ENCODE measurements at places on chromosomes 2 and 18.

DNA sequence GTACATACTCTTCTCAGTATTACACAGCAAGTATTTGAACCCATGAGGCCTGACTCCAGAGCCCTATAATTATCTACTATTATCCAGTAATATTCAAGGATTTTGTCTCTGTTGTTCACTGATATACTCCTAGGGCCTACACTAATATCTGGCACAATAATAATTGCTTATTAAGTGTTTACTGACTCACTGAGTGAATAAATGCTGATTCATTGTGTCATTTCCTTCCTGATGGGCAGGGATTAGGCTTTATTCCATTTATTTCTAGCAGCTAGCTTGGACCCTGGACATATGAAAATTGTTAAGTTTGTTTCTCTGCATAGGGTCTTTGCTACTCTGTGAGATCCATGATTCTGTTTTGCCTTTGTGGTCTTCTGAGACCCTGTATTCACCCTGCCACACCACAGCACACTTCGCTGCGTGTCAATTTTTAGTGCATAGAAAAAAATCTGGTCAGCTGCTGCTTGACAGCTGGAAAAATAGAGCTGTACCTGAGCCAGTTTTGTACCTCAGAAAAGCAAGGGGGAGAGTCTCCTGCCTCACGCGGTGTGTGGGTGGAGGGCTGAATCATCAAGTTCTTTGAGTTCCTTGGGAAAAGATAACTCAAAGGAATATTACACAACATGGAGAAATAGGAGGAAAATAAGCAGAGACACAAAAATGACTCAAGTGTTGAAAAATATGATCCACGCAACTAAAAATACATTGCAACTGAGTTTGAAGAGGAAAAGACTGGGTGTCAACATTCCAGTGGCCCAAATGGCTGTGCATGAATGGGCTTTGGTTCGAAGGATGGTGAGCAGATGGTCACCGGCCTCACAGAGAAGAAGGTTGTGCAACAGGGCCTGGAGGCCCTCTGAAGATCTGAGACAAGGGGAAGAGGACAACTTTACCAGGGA lies 18.9 kb upstream of the DPP4 start:
- no peak for DNase-seq

GRCh38 chr18:4468511-4468910 lies 13.4 kb upstream of the DLGAP1 start:
- DNase-seq: no peak

DNA sequence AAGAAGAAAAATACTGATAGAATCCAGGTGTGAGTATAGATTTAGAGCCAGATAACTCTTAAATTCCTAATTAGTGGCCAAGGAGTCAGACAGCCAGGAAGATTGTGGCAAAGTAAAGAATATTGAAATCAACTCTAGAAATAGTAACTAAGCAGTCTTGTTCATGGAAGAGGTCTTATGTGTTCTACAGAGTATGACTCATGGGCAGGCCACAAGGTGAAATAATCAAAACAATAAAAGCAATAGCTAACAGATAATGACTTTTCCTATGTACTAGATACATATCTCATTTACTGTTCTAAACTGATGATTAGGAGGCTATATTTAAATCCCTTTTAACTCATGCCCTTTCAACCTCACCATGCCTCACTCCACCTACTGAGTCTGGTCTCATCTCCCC lies 227.4 kb upstream of the COL3A1 start:
- no peak for DNase-seq

DNA sequence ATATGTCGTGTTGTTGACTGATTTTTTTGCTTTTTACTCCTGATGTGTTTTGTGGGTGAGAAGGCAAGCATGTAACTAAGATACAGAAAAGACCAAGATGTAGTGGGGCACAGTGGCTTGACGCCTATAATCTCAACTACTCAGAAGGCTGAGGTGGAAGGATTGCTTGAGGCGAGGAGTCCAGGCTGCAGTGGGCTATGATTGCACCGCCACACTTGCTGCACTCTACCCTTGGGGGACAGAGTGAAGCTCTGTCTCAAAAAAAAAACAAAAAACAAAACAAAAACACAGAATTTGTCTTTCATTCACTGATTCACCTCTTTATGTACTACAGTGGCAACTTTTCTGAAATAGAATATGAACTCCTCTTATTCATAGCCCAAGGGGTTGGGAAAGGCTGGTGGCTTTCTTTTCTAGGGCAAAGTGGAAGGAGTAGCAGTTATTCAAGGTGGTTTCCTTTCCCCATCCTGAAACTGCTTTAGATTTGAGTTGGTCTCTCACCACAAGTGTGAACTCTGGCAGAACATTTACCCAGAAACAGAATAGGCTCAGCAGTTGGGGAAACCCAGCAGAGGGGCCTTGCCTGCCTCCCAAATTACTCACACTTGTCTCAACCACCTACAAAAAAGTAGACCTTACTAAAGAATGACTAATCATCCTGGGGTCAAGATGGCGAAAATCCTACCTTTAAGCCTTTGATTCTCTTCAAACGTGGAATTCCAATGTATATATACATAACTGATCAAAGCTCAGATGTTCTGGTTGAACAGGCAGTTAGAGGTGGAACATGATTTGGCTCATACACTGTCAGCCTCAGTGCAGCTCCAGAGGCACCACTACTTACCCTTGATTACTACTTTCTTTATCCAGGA lies 6.5 kb downstream of the TANK start:
- no peak for DNase-seq

GRCh38 chr18:37527395-37527794 lies 38.2 kb downstream of the CELF4 start:
- no peak for DNase-seq

GRCh38 chr2:230869914-230870543 lies 5.3 kb downstream of the ITM2C start:
- no peak for DNase-seq

DNA sequence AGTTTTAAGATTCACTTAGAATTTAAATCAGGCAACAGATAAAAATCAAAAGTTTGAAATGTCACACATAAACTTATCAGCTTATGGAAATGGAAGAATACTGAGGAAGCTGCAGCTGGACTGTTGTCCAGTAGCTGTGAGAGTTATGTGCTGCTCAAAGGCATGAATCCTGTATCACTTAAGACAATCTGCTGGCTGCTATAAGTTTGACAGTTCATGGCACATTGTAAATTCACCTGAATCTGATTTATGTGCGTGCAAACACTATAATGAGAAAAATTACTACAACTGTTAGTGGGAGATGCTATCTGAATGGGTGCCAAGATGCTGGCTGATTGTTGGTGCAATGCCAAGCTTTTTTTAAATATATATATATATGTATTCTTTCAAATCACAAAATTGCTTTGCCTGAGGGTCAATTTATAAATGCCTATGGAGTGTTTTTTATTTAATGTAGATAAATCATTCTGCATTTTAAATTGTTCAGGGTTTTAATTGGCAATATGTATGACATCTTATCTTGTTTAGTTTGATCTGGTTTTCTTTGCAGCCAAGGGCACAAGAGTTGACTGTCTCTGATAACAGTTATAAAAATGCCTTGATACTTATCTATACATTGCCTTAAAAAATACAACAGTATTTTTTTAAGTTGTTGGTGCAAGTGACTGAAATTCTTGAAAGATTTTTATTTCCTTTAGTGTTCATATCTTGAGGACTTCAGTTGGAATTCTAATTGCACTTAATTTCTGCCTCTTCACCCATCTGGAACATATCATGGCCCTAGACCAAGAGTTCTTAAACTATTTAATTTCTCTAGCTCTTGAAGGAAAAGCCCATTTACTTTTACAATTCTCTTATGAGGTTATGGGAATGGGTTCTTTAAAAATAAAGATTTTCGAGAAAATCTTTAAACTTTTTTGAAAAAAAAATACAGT lies 48.7 kb downstream of the CAVIN2 start:
- DNase-seq: no peak

DNA sequence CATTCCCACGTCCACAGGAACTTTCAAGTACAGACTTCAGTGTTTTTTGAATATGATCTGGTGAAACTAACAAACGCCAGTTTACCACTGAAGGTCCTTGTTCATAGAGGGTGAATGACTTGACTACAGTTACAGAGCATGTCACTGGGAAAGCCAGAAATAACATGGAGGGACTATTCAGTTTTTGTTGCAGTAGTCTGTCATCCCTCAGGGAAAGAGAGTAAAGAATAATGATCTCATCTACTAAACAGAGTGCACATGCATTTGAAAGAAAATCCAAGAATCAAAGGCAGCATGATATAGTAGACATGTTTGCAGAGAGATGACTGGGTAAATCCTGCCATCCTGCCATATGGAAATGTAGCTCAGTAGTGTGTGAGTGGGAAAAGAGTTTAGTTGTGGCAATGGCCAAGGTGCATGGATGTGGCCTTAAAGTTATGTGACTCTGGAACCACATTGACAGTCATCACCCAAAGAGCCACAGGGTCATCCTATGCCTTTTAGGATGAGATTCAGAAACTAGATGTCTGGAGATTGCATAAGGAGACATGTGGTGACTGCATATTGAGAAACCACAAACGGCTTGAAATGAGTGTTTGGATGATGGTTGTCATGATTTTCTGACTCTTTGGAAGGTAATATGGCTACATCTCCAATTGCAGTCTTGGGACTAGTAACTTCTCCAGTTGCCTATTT lies 125.3 kb upstream of the ZEB2 start:
- DNase-seq: no peak

- DNase-seq: no peak
These were observed 31.6 kb upstream of the WDR75 start for GRCh38 chr2:189409647-189410046.

- no peak for DNase-seq
These were observed 127.6 kb downstream of the QPCT start for GRCh38 chr2:37471994-37472393.

GRCh38 chr2:236985761-236986339 lies 99.8 kb upstream of the COPS8 start:
- DNase-seq: no peak

DNA sequence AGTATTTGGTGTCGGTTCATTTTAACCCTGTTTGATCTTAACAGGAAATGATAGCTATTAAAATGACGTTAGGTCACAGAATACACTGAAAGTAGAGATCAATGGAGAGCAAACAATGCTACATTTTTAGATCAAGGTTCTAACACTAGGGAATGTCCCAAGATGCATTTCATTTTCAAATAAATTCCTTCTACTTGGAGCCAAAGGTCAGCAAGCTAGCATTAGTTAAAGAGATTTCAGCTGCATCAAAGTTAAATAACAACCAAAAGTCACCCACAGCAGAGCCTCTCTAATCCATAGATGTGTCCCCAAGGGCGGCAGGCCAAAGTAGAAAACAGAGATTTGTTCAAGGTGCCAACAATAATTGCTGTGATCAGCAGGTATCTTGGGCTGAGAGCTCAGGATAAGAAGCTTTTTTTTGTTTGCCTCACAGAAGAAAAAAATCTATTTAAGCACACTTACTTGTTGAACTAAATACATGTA lies 1233.6 kb upstream of the TMEFF2 start:
- no peak for DNase-seq

DNA sequence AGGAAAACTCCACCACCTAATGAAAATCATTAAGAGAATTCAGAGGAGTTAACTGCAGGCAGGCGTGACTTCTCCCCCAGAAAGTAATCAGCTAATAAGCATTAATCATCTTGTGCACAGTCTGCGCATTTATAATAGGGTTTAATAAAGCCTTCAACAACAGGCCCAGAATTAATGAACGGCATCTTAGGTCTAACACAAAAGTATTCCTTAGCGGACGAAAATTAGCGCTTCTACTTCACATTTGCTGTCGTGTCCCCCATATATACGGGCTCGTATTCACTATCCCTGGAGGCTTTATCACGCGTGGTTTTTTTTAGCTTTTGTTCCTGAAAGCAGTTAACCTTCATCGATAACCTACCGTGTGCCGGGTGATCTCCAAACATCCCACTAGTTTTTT lies 1.8 kb downstream of the ATP8B1 start:
- no peak for DNase-seq

GRCh38 chr2:233061591-233062450 lies 1.7 kb downstream of the INPP5D start:
- peak; percentile 76 for DNase-seq

GRCh38 chr2:62783679-62784078 lies 78.2 kb downstream of the EHBP1 start:
- DNase-seq: no peak

GRCh38 chr2:96247009-96247408 lies 18.8 kb downstream of the TMEM127 start:
- no peak for DNase-seq

DNA sequence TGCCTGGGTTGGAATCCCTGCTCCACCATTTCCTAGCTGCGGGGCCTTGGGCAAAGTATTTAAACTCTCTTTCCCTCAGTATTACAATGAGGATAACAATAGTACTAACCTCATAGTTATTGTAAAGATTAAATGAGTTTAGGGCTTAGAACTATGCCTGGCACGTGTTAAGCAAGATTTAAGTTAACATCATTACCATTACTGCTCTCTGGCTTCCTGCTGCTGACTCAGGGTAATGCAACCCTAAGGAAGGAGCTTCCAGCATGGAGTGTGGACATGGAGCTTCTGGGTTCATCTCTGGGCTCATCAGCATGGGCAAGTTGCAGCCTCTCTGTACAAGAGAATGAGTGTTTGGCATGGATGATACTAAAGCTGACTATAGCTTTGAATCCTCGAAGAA lies 374.2 kb upstream of the MAP2 start:
- no peak for DNase-seq

DNA sequence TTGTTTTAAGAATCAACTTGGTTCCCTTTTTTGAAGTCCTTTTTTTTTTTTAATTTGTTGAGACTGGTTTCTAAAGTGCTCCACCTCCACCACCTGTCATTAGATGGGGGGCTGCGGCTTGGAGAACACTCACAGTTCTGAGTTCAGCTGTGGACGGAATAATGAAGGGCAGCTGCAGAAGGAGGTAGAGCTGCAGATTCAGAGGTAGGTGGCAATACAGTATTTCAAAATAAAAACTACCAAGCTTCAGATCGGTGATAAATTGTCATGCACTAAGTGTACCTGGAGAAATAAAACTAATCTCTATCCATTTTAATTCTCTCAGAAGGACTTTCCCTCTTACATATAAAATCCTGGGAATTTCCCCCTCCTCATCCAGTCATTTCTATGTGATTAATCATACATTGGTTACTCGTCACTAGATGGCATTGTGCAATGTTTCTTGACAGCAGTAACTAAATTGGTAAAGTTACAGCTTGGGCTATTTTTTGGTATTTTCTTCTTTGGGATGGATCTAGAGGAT lies 81.1 kb upstream of the SLC39A10 start:
- no peak for DNase-seq

- no peak for DNase-seq
These were observed 24.2 kb downstream of the ITM2C start for GRCh38 chr2:230888824-230889400.

DNA sequence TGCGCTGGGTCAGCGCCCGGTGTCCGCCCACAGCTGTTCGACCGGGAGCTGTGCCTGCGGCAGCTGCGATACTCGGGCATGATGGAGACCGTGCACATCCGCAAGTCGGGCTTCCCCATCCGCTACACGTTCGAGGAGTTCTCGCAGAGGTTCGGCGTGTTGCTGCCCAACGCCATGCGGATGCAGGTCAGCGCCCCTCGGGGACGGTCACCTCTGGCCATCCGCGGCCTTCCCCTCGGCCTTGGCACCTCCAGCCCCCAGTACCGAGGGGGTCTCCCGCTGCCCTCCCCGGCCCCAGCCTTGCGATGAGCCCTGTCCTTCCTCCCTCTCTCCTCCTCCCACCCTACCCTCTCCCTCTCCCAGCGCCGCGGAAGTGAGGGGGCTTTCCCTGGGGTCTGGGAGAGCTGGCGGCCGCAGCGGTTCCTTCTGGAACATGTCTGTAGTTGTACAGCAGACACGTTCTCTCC lies 53.2 kb upstream of the GPR17 start:
- no peak for DNase-seq
